ENCODE measurements at places on chromosomes 3 and 15.
A peak's percentile ranks its signal among the peaks of the same experiment; 100 is the strongest.

DNA sequence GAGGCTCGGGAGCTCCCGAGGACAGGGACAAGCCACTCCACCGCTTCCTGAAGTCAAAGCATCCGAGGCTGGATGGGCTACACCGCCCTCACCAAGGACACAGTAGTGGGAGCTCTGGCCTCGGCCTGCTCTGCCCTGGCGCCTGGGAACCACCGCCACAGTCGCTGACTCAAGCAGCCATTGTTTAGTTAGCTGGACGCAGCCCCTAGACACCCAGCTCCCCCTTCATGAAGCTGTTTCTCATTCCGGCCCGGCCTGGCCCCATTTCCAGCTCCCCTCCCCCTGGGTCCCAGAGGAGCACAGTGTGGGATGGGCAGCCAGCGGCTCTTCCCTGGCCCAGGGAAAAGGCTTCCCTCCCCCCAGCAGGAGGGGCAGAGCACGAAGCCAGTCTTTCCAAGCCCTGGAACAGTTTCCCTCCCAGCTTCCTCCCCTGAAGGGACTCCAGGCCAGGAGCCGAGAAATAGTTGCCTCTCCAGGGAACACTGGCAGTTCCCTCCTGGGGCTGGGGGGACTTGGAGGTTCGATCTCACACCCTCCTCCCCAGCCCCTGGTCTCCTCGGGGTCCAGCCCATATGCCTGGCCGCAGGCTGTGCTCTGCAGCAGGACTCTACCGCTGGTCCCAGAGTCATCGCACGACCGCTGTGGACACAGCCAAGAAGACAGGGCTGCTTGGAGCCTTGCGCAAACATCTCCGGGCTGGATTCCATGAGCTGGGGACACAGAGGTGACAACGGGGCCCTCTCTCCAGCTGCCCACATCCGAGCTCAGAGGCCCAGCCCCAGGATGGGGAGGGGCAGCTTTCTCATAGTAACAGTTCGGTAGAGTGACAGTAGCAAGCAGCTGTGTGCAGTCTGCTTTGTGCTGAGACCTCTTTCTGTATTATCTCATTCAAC, 10.0 kb downstream of the PLXND1 start:
- no peak for DNase-seq

GRCh38 chr15:62753518-62754221, 288.9 kb upstream of the TPM1 start:
- peak; percentile 41 for DNase-seq

GRCh38 chr3:50472958-50473357, 30.5 kb downstream of the CACNA2D2 start:
- DNase-seq = no peak

GRCh38 chr3:14587740-14588360, 47.7 kb upstream of the GRIP2 start:
- DNase-seq = peak; percentile 6

DNA sequence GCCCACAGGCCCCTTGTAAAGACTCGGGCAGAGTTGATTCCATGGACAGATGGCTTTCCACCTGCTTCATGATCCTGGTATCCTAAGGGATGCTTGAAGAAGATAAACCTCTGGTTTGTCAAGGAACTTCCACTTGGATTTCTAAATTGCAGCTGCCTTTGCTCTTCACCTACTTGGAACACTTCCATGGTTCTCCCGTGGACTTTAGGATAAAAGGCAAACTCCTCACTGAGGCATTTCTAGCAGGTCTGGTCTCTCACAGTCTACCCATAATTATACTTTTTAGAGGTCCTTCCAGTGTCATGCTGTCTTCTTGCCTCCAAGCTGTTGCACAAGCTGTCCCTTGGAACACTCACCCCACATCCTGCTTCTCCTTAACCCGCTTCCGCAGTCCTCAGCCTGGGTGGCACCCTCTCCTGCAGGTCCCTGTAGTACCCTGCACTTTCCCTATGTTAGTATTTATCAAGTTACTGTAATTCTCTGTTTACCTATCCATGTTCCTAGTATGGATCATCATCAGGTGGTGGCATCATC, 12.7 kb downstream of the TLNRD1 start:
- no peak for DNase-seq

DNA sequence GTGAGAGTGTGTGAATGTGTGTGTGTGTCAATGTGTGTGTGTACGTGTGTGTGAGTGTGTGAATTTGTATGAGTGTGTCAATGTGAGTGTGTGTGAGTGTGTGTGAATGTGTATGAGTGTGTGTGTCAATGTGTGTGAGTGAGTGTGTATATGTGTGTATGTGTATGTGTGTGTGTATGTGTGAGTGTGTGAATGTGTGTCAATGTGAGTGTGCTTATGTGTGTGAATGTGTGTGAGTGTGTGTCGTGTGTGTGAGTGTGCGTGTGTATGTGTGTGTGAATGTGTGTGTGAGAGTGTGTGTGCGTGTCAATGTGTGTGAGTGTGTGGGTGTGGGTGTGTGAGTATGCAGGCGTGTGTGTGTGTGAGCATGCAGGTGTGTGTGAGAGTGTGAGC, 93.5 kb upstream of the ALDH1A3 start:
- DNase-seq = no peak

DNA sequence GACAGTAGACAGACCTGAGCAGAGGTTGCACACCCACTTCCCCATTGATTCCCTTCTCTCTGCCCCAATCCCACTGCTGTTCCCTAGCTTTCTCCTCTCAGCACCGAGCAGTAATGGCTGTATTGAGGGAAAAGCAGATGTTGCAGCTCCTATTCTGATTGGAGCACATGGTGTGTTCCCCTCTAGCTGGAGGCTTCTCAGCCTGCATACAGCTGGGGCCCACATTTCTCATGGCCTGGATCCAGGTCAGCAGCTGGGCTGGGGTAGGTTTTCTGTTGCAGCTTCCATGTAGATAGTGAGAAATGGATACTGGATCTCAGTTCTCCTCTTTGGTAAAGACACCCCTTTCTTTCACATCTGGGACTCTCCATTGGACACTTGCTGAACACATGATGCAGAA, 50.1 kb downstream of the RYR3 start:
- DNase-seq = no peak

DNA sequence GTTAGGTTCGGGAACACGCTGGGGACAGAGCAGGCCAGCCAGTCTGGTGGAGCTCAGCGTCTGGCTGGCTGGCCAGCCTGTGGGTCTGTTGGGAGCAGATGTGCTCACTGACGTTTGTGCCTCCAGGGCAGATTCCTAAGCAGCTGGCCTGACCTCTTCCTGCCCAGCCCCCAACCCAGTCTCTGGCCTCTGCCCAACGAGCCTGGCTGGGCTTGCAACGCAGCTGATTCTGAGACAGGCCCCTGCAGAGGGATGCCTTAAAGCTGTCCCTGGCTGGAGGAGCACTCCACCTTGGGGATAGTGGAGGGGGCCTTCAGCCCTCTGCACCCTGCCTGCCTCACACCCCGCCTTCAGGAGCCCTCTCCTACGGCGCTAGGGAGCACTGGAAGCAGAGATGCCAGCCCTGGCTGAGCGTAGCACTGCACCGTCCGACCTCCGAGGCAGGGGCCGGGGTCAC, 46.0 kb downstream of the KLF13 start:
- peak; percentile 29 for DNase-seq

DNA sequence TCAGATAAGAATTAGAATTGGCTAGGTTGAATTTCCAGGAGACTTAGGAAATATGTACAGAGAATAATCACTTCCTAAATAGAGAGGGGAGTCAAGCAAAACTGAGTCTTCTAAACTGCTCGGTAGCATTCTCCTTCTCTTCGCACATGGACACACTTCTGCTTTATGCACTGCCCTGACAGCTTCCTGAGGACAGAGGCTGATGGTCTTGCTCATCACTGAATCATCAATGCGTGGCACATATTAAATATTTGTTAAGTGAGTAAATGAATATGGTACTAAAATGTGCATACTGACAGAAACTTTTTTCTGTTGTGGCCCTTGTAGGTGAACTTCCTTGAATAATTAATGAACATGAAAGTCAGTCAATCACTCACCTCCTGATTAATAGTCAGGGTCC, 315.5 kb downstream of the FHIT start:
- DNase-seq = peak; percentile 71

- no peak for DNase-seq
These were observed 59.2 kb downstream of the SPSB4 start for GRCh38 chr3:141110322-141110721.

GRCh38 chr3:109731639-109732473, 394.5 kb upstream of the DPPA4 start:
- DNase-seq = peak; percentile 12

DNA sequence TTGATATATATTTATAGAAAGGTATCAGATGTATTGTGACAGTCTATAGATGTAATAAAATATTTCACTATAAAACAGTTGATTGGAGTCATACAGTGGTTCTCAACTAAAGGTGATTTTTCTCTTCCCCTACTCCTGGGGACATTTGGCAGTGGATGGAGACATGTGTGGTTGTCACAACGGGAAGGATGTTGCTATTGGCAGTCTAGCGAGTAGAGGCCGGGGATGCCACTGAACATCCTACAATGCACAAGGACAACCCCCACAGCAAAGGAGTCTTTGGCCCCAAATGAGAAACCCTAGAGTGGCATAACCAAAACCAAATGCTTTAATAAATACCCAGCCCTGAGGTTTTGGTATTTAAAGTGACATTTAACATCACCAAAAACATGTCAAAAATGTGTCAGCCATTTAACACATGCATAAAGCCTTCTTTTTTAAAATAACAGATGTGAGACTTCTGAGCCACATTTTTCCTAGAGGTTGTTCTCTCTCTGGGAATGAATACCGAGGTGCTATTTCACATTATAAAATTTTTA, 367.5 kb downstream of the PTPRG start:
- no peak for DNase-seq

- no peak for DNase-seq
These were observed 172.7 kb upstream of the LMCD1 start for GRCh38 chr3:8328967-8329366.

- no peak for DNase-seq
These were observed 10.0 kb downstream of the FAM98B start for GRCh38 chr15:38463893-38464292.

- no peak for DNase-seq
These were observed 3.4 kb downstream of the KLHL40 start for GRCh38 chr3:42688487-42689420.

- no peak for DNase-seq
These were observed 177.7 kb downstream of the VGLL4 start for GRCh38 chr3:11465744-11466616.

GRCh38 chr3:37968813-37969595, 21.6 kb upstream of the VILL start:
- DNase-seq = no peak

Data from epithelial cell of prostate (primary cell).